ENCODE measurements at places on chromosomes 11 and 22.

- no peak for DNase-seq
Measured at GRCh38 chr11:103085758-103086365, 6.1 kb downstream of the DCUN1D5 start.

DNA sequence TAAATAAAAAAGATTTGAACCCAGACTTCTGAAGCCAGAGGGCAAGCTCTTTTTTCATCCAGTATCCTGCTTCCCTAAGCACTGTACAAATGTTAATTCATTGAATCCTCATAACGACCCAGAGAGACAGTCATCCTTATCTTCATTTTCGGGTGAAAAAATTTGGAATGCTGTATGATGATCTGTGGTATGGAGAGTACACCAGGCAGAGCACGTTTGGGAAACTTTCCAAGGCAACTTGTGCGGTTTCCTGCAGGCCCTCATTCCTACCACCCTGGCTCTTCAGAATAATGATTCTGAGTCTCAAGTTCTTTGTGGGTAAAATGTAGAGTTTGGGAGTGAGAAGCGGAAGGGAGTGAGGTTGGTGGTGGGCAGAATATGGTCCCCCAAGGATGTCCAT lies 177.9 kb upstream of the CADM1 start:
- DNase-seq, result no peak

GRCh38 chr11:10695833-10696232 lies 2.3 kb upstream of the IRAG1 start:
- DNase-seq, result no peak

- DNase-seq, result peak; percentile 8
Measured at GRCh38 chr11:15006139-15006759, 34.1 kb upstream of the CALCA start.

DNA sequence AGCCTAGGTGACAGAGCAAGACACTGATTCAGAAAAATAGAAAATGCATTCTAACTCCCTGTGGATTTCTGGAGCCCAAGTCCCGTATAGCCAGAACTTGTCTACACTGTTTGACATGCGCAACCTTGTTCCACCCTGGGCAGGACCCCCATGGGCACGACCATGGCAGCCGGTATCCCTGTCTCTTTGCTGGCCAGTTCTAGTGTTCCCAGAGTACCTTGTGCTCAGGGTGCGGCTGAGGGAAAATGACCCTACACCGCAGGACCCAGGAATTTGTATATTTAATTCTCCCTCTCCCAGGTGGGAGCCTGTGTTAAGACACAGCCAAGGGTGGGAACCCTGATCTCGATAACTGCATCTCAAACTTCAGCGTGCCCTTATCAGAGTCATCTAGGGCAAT lies 36.7 kb upstream of the RIC3 start:
- DNase-seq, result no peak

DNA sequence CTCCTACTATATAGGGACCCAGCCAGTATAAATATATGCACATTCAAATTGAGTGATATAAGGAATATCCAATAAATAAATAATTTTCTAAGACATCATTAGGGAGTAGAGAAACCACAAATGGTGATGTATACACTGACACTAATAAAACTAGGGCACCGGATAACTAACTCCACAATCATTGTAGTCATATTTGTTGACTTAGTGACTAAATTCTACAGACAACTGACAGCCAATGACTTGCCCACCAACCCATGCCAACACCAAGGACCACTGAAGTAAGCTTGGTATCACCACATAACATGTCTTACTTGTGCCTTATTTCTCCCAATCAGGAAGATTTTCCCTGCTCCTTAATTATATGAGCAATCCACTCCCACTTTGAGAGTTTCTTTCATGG lies 139.6 kb upstream of the TRPC6 start:
- no peak for DNase-seq

- DNase-seq, result no peak
Measured at GRCh38 chr22:24400034-24400725, 27.2 kb upstream of the ADORA2A start.

DNA sequence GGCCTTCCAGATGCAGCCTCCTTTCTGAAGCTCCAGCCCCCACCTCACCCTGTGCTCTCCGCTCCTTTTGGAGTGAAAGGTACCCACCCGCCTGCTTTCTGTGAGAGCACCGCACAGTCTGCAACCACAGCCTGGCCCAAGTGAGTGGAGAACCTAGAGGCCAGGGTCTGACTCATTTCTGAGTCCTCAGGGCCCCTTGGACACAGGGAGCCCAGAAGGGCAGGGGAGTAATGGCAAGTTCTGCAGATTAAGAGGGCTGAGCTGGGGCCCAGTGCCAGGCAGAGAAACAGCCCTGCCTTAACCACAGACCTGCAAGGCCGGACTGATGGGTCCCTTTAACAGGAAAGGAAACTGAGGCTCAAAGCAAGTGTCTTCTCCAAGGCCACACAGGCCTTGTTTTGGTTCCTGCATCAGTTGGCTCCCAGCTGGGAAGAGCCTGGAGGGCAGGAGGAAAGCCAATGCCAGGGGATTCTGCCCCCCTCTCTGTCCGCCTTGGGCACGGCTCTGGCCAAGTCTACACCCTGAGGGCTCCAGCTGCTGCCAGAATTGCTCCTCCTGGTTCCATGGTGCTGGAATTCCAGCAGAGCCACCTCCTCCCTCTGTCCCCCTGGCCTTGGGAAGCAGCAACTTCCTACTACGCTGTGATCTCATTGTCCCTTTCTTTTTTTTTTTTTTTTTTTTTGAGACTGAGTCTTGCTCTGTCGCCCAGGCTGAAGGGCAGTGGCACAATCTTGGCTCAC lies 55.1 kb downstream of the CYTH4 start:
- no peak for DNase-seq

DNA sequence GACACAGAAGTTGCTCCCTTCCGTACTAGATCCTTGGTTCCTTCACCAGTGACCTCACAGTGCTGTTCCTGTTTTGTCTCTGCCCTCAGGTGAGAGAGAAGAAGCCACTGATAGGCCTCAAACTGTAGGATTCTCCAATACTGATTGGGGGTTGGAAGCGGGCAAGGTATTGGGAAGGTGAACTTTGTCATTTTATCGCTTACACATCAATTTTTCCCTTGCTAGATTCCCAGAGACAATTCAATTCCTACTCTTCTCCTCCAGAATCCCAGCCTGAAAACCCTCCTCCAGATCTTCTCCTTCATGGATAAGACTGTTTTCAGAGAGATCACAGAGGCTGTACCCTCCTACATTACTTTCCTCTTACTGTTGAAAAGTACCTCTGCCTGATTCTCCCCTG lies 9.4 kb upstream of the OR2D3 start:
- DNase-seq, result no peak

DNA sequence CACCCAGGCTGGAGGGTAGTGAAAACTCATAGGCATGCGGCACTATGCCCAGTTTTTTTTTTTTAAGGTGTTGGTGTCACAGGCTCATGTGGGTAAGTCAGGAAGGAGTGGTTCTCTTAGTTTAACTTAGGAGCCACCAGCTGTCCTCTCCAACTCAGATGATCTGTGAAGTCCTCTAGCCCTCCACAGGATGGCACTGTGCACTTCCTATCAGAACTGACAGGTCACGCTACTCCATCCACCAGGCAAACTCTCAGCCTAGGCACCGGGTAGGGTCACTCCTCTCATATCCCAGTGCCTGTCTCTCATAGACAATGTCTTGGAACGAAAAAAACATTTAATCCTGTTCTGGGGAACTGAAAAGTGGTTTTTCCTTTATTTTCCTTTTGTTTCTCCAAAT lies 16.5 kb downstream of the NAP1L4 start:
- no peak for DNase-seq

DNA sequence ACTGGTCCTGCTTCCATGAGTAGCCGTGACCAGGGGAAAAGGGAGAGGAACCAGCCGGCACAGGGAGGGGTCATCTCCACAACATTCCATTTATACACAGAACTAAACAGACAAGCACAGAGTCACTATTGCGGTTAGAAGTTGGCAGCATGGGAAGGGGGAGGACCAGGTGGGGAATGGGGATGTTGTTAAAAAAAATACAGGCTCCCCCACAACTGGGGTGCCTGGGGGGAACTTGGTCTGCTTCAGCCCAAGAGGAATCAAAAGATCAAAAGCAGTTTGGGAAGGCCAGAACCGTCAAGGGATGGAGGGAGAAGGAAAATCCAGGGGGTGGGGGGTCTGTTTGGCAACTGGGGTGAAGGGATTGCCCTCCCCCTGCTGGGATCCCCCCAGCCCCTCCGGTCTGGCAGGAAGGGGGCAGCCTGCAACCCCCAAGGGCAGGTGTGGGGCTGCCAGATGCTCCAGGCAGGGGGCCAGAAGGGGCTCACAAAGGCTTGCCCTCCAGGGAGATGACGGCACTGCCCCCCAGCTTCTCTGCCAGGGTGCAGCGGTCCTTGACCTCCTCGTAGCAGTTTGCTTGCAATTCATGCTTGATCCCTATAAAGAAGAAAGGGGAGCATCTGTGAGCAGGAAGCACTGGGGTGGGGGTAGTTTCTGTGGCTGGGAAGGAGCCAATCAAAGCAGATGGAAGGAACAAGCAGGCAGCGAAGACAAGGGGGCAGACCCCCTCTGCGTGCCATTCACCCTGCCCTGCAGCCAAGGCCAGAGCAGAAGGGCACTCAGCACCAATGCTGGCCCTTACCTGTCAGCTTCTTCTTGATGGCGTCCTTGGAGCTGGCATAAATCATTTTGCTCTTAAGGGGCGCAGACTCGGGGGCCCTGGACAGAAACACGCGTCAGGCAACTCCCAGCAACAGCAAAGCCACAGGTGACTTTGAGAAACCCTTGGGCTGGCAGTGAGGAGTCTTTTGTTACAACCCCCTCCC lies 2.8 kb downstream of the CFL1 start:
- DNase-seq, result no peak

DNA sequence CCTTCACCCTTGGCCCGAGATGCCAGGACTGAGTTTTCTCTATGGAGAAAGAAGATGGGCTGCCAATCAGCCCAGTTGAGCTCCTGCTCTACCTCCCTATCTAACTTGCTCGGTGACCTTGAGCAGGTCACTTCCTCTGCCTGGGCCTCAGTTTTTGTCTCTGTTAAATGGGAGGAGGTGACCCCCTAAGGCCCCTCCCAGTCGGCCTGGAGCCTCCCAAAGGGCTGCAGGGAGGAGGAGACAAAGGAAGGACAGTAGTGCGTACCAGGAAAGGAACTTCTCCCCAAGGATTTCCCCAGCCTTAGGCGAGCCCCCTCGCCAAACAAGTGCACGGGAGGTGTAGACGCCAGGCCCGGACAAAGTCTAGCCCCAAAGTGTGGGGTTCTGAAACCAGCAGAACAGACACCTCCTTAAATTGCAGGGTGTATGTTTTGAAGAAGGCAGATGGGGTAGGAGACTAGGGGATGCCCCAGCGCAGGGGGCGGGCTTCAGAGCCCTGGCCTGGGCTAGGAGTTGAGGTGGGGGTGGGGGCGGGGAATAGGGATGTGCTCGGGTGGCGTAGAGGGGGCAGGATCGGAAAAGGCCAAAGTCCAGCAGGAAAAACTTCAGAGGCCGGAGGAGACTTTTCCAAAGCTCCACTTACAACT lies 1.0 kb downstream of the CBX7 start:
- DNase-seq, result no peak

GRCh38 chr11:32385998-32386397 lies 49.3 kb downstream of the WT1 start:
- peak; percentile 27 for DNase-seq

GRCh38 chr11:134224710-134225664 lies 516 bp downstream of the VPS26B start:
- DNase-seq, result no peak

DNA sequence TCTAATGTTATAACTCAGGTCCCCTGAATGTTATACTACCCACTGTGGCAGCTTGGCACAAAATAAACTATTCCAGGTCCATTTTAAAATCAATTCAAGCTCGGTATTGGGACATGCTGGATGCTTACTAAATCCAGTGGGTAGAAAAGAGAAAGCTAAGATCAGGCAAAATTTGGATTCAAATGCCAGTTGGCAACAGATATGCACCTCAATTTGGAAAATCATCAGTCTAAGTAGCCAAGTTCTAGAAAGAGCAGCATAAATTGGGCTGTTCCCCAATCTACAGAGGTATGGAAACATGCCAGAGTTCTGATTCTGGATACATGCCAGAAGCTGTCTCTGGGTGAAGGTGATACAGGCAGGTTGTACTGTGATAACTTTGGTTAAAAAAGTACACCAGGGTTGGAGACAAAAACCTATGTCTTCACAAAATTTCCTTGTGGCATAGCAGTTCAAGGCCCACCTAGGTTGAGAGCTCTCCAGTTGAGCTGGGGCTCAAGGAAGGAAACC lies 427.8 kb downstream of the LRRC4C start:
- no peak for DNase-seq

GRCh38 chr11:72807792-72808191 lies 6.4 kb upstream of the ATG16L2 start:
- DNase-seq, result no peak

- no peak for DNase-seq
Measured at GRCh38 chr22:46179748-46180147, 29.4 kb downstream of the PPARA start.

GRCh38 chr11:96332126-96332771 lies 10.7 kb downstream of the MAML2 start:
- no peak for DNase-seq

GRCh38 chr22:49419661-49420060 lies 408.0 kb downstream of the BRD1 start:
- no peak for DNase-seq

DNA sequence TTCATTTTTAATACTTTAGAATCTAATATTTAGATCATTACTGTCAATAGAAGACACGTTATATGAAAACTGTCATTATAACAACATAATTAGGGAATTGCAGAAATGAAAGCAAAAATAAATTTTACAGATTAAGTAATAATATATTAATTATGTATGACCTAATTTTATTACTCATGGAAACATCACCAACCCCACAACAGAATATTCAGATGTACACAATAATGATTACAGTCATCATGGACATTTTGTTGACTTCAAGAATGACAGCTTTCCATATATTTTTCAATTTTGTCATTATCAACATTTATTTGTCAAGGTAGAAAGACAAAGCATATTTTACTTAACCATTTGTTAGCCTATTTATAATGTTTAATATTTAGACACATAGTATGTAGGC lies 119.9 kb downstream of the MAML2 start:
- DNase-seq, result no peak

DNA sequence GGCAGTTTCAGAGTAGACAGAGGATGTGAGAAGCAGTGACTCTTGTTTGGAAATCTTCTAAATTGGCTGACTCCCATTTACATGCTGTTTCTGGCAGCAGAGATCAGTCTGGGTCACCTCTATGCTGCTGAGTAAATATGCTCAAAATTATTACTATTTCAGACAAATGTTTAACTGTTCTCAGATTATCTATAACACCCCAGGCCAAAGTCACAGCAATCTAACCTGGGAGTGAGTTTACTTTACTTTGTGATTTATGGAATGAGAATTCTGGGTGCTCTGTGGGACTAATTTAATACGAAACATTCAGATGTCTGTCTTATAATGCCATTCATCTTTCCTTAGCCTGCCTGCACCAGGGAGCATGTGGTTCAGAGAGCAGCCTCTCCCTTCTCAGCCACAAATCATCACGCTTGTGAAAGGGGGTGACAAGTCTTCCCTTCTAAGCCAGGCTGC lies 282.5 kb upstream of the MPPED2 start:
- no peak for DNase-seq

- DNase-seq, result peak; percentile 87
Measured at GRCh38 chr11:113875234-113876073, at the start of gene USP28. TSS of gene USP28 (minus strand) at chr11:113875572. CDS start at chr11:113875501, 71 bp downstream.
